ENCODE measurements at places on chromosomes 2 and 18.

DNA sequence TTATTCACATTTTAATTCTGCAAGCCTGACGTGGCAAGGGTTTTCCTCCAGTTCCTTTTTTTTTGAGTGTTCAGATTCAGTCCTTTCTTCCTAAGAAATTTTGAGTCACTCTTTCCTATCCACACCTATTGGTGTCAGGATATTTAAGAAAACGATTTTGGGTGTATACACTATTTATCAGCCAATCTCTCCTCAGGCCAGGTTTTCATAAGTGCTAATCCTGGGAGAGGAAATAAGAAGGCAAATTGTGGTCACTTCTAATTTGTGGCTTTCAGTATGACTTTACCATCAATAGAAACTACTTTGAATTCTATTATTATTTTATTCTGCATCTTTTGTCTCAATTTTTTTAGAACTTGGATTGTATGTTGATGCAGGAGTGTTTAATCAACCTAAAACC lies 174.4 kb downstream of the DSEL start:
- DNase-seq = no peak

- DNase-seq = no peak
Observed at GRCh38 chr2:26178746-26179436, 6.0 kb downstream of the GAREM2 start.

DNA sequence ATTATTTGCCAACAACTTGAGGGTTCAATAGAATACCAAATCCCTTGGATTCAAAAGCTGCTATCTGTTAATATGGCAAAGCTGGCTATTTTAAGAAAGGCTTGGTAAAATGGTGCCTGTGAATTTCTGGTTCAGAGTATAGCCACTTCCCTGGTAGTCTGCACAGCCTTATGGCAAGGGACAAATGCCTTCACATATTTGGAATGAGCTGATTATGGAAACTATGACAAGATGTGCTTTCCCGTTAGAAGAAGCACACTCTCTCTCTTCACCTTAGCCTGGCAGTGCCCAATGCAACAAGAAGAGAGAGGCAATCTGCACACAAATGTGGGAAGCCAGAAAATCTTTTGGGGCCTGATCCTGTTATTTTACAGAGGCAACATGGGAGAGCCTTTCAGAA lies 47.5 kb upstream of the MAP3K20 start:
- DNase-seq = no peak

- no peak for DNase-seq
Observed at GRCh38 chr2:30248791-30249190, 17.5 kb downstream of the LBH start.

GRCh38 chr2:109188496-109188890 lies 59.5 kb downstream of the SH3RF3 start:
- DNase-seq = no peak

- DNase-seq = no peak
Observed at GRCh38 chr2:3680548-3681345, 22.6 kb upstream of the DCDC2C start.

DNA sequence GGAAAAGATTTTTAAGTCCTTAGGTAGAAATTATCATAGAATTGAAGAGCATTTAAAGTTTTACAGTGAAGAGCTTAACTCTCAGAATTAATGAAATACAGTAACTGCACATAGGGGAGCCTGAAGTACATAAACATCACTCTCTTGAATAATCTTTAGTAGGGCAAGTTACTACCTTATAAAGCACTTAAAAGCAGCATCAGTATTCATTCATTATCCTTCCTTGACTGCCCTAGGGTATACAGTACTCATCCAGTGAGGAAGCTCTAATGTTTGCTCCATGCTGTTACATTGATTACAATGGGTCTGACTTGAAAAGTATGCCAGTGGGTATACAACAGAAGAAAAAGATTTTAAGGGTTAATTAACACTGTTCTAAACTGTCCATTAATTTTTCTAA lies 66.5 kb downstream of the ATF2 start:
- DNase-seq = no peak

DNA sequence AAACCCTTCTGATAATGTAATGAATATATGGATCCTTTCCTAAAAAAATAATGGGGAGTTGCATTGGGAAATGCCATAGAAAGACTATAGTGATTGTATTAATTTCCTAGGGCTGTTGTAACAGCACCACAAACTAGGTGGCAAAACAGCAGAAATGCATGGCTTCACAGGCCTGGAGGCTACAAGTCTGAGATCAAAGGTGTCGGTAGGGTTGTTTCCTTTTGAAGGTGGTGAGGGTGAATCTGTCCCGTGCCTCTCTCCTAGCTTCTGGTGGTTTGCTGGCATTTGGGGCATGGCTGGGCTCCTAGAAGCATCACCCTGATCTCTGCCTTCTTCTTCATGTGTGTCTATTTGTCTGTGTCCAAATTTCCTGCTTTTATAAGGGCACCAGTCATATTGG lies 149.7 kb downstream of the INHBB start:
- DNase-seq = no peak

- DNase-seq = peak; percentile 45
Observed at GRCh38 chr2:149313512-149313972, 16.8 kb upstream of the LYPD6 start.

DNA sequence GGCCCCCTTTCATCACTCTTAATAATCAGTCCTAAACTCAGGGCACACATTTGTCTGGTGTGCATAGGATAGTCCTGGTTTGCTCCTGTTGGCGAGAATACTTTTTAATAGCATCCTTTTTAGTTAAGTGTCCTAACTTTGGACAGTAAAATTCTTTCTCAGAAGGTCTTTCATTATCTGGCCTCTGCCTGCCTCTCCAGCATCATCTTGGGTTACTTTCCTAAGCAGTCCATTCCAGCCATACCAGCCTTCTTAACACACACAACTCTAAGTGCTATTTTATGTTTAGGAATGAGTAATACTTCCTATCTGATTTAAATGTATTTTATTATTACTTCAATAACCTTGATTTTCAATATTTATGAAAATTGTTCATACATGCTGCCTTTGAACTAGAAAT lies 151.0 kb downstream of the ACOXL start:
- no peak for DNase-seq

GRCh38 chr2:33503002-33503401 lies 26.6 kb downstream of the RASGRP3 start:
- no peak for DNase-seq

GRCh38 chr18:31176531-31176930 lies 13.9 kb upstream of the DSC1 start:
- no peak for DNase-seq

GRCh38 chr18:71223486-71223885 lies 934.6 kb downstream of the SOCS6 start:
- DNase-seq = no peak

- DNase-seq = no peak
Observed at GRCh38 chr2:102025016-102025501, 33.3 kb downstream of the IL1R2 start.

- no peak for DNase-seq
Observed at GRCh38 chr18:70415823-70416488, 127.1 kb downstream of the SOCS6 start.

Measured in renal cortex interstitium (tissue), 15 donors.